ENCODE measurements at places on chromosomes 1 and 21.

GRCh38 chr1:121595089-121595488 lies 410.3 kb downstream of the SRGAP2C start:
- no peak for DNase-seq

GRCh38 chr21:44991538-44992483 lies 52.0 kb downstream of the SLX9 start:
- no peak for DNase-seq

DNA sequence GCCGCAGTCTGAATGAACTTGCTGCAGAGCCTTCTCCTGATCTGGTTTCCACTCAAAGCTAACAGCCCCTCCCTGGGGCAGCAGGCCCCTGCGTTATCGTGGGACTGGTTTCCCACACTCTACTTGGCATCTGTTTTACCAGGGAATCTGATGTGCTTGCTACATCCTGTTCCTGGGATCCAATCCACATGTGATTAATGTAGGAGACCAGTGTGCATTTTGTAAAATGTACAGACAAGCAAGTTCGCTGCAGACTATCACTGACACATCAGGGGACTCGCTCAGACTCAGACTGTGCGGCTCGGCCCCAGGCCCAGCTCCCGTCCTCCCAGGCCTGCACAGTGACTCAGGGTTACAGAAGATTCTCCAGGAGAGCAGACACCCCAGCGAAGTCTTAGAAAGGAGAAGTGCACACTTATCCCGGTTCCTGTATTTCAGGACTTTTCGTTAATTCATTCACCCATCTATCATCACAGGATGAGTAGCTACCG lies 340.1 kb downstream of the MATN1 start:
- DNase-seq = no peak

DNA sequence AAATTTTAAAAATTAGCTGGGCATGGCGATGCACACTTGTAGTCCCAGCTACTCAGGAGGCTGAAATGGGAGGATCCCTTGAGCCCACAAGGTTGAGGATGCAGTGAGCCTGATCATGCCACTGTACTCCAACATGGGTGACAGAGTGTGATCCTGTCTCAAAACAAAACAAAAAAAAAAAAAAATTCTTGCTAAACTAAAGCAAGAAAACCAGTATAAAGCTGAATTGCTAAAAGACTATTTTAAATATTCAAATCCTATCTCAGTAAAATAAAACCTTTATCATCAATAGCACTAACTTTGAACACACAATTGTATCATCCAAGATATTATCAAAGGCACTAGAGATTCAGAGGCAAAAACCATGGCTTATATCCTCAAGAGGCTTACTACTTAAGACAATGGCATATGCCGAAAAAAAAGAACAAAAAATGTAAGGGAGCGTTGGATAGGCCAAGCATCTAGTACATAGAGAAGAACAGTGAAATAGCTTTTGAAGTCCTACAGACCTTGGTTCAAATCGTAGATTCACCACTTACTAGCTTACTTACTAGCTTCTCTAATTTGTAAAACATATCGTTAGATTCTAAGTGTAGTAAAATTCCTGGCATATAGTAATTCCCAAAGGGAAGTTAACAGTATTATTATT lies 3.6 kb downstream of the EPS15 start:
- DNase-seq = no peak

GRCh38 chr1:175848329-175848728 lies 104.9 kb upstream of the TNR start:
- DNase-seq = no peak

- no peak for DNase-seq
Observed at GRCh38 chr1:105483436-105483835, 1573.0 kb upstream of the PRMT6 start.

GRCh38 chr1:169576241-169576934 lies 9.9 kb downstream of the F5 start:
- DNase-seq = no peak

- peak; percentile 48 for DNase-seq
Observed at GRCh38 chr21:45236481-45236880, 51.2 kb downstream of the POFUT2 start.

DNA sequence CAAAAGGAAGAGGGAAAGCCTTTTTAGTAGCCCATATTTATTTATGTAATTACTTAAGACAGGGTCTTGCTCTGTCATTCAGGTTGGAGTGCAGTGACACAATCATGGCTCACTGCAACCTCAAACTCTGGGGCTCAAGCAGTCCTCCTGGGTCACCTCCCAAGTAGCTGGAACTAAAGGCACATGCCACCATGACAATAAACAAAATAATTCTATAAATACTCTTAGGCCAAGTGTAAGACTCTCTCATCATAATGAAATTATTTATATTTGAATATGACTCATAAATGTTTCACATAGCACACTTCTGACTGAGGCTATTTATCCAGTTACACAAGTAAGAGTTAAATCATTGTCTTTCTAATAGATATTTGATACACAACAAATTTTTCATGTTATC lies 314.7 kb downstream of the AMY1C start:
- no peak for DNase-seq

DNA sequence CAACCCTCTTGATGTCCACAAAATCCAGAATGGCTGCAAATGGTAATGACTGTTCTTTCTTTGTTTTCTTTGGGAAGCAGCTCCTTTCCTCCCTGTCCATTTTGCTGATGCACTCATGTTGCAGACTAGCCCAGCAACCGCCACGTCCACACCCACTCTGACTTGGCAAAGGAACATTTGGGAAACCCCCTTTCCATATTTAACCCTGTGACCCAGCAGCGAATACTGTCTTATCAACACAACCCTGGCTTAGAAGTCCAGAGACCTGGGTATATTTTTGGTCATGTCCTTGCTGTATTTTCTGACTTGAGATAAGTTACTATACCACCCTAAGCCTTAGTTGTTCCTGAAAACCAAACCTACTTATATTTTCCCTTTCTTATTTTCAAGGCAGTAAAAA lies 18.1 kb upstream of the SHE start:
- DNase-seq = peak; percentile 73

DNA sequence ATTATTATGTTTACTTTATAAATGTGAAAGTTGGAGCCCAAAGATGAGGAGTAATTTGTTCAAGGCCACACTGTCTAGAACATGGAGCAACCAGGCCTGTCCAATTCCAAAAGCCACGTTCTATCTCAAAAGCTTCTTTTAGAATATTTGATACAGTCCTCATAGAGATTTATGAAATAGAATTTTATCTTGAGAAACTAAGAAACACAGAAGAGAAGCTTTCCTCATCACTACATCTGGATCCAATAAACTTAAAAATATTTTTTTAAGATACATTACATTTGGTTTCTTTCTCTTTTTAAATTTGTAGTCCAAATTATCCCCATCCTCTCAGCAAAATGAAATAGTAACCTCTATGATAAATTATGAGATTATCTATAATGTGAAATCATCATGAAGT lies 58.9 kb downstream of the DDAH1 start:
- no peak for DNase-seq

DNA sequence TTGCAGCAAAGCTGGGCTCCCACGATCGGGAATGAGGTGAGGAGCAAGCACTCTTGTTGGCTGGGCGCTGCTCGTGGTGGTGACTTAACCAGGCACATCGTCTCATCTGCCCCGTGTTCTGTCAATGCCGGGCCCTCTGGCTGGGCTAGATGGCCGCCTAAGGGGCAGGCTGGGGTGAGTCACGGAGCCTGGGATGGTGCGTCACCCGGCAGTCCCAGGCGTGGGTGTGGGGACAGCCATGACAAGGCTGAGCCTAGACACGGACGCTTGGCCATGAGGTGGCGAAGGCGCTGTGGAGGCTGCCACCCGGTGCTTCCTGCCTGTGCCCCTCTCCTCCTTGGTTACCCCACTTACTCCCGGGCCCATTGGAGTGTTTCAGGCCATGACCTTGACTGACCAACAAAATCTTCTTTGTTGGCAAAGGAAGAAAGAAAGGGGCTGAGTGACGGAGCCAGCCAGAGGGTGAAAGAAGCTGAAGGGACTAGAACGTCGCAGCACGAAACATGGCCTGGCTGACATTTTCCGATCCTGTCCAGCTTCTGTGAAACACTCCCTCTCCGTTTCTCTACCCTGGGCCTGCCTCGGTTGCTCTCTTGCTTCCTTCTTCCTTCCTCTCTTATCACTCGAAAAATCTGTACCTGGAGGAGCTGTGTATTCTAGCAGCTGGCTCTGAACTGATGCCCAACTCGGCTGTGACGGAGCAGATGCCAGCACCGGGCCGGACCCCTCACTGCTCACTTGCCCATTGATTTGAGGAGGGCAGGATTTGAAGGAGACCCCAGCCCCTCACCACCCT lies 596 bp downstream of the CD247 start:
- DNase-seq = no peak

DNA sequence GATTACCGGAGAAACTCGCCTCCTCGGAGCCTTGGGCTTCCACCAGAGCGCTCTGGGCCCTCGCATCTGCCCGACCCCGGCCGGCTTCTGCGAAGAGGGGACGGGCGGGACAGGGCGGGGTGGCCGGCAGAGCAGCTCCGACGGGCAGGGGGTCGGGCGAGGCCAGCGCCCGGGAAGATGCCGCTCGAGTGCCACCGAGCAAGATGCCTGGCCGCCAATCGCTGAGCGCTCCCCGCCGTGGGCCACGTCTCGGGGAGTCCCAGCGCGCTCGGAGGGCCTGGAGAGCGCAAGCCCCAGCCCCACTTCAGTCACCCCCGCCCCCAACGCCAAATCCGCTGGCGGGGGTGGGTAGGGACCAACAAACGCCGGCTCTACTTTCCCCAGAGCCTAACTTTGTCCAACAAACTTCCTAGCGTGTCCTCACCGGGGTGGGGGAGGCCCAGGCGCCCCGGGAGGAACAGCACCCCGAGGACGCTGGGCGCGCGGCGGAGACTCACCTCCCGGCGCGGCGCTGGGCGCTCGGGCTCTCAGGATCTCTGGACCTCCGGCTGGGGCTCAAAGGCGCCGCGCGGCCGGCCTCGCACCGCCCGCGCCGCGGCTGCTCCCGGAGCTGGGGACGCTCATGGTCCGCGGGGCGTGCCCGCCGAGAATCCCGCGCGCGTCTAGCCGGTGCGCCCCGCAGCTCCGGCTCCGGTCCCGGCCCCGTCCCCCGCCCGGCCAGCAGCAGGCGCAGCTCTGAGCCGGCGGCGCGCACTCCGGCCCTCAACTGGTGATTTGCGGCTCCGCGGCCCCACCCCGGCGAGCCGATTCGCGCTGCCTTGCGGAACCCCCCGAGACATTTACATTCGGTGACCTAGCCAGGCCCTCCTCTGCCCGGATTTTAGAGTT lies at the start of gene BCAR3:
TSS of gene BCAR3 (minus strand) at position 737 of the 888 bp plus-strand sequence. CDS start 6,907 bp downstream, outside the sequence.
- DNase-seq = peak; percentile 90

DNA sequence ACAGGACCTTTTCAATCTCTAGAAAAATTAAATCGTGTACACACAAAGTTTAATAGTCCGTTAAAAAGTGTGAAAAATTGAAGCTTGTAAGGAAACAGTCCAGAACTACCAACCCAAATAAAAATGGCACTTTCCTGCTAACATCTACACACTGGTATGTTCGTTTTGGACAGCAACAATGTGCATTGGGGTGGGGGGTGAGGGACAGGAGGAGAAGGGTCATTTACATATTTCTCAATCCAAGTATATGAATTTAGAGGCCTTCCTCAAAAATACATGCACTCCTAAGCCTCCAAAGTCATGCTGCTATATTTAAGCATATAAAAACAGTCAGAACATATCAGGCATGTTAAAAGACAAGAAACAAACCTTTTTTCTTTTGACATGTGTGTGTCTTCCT lies 2.5 kb downstream of the PPP1R15B start:
- DNase-seq = peak; percentile 35

- DNase-seq = no peak
Observed at GRCh38 chr1:75589637-75590036, 21.3 kb downstream of the SLC44A5 start.

DNA sequence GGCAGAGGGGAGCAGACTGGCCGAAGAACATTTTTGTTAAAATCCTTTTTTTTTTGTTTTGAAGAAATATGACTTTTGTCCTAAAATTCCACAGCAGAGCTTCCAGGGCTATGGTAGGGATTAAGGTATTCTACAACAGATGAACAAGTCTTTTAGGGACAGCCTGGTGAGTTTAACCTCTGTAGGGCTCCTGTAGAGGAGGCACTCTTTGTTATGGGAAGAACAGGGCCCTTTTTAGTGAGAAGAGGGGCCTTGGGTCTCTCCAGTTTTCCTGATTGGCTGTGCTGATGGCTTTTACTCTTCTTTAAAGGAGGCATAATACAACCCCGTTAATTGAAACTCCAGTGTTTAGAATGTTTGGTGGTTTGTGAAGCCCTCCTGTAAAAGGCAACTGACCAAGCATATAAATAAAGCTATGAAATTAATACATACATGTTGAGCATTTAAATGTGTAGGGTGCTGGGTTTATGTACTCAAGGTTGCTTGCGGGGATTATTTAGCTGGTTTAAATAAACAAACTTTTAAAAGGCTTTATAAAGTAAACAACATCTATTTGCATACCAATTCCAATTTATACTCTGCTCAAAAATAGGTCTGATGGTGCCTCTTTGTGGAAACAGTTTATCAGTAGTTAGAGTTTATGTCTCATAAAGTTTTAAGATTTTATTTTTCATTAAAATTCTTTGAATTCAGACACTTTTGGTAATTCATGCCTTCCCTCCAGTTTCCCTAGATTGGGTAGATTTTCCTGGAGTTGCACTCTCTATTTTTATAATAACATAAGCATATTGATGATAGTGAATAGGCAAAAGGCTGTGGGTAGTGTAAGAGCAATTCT lies 46.5 kb downstream of the PBX1 start:
- DNase-seq = no peak

DNA sequence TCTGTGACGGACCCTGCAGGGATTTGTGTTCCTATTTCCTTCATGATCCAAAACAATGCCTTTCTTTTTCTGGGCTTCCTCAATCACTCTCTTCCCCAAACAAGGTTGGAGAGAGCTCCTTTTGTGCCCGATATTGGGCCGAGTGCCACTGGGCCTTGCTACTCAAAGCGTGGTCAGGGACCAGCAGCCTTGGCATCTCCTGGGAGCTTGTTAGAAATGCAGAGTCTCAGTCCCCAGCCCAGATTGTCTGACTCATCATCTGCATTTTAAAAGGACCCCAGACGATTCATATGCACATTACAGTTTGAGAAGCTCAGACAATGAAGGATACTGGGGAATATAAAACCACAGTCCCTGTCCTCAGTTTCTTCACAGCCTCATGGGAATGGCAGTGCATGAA lies 19.9 kb downstream of the ADORA1 start:
- DNase-seq = no peak

DNA sequence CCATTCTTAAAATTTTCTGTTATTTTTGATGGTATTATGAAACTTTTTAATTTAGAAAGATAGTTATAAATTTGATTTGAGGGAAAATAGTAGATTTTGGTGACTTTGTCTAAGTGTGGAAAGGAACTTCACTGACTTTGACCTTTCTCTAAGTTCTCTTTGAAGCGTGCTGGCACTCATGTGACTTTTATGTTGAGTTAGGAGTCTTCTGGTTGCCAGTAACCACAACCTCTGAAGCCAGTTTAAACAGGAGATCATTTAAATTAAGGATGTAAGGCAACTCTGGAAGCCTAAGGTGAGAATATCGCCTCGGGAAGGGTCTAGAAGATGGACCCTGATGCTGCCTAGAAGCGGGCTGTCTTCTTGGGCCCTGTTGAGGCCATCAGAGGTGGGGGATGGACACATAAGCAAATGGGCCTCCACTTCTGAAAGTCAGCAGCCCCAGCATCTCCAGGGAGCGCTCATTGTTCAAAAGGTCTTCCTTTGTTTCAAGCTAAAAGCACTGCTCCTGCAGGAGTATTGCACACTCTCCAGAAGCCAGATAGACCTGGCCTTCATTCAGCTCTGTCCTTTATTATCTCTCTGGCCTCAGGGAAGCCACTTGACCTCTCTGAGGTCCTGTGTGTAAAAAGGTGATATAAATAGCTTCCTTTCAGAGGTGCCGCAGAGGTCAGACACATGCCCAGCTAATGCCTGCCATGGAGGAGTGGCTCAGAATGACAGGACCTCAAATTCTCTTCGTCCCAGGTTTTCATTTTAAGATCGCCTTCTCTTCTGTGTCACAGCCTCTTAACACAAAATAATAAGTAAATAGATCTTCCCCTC lies 5.1 kb upstream of the RCAN1 start:
- DNase-seq = no peak
